Activated CD4-positive, alpha-beta memory T cell treated with anti-CD3 and anti-CD28 coated beads, Interleukin-2, amount 10 ng/mL, durations not matched to agents 7 days and 5 days (primary cell): ENCODE measurements at places on chromosomes 16 and 17.

GRCh38 chr17:1074886-1075605, 78.1 kb downstream of the TIMM22 start:
- DNase-seq: no peak

DNA sequence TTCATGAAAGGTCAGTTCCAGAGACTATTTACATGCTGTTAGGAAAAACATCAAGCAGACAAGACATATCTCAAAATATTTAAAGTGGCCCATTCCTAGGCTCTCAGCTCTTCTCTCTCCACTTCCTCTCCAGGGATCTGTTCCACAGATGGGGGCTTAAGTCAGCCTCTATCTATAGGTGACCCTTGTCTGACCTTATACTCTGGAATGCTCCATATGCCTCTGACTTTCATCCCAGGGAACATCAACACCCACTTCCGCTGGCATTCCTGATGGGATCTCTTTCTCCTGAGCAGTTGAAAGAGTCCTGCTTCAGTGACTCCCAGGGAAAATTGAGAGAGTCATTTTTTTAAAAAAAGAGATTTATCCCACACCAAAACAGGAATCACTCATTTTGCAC, 11.5 kb upstream of the WIPI1 start:
- DNase-seq: no peak

- DNase-seq: peak; percentile 36
Observed at GRCh38 chr16:87463722-87464690, 28.8 kb downstream of the ZCCHC14 start.

DNA sequence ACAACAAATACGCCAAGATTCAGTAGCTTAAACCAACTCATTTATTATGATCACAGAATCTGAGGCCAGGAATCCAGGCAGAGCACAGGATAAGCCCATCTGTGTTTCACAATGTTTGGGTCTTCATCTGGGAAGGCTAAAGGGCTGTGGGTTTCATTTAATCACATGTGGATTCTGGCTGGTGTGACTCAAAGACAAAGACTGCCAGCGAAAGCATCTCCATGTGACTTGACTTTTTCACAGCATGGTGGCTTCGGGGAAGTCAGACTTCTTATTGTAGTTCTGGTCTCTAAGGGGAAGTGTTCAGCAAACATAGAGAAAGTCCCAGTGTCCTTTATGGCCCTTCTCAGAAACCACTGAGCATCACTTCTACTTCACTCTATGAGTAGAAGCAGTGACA, 1014.4 kb upstream of the GOT2 start:
- no peak for DNase-seq

DNA sequence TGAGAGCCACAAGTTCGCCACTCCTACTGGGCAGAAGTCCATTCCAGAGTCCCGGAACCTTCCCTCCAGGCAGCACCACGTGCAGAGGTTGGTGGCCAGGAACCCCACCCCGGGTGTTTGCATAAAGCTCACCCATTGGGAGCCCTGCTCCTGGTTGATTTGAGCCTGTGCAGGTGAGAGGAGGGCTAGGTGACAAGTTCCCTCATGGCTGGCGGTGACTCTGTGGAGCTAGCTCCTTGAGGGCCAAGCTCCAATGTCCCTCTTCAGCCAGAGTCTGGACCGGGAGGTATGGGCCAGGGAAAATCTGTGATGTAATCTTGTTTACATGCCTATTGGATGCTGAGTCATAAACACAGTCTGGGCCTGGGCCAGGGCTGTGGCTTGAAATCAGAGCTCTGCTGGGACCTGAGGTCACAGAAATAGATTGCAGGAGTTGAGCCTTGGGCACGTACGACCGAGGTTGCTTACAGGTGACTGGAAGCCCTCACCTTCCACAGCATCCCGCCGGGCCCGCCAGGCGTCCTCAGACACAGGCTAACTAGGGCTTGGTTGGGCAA, 118.9 kb downstream of the AATF start:
- no peak for DNase-seq

GRCh38 chr17:42456223-42457106, 2.2 kb upstream of the ATP6V0A1 start:
- no peak for DNase-seq

DNA sequence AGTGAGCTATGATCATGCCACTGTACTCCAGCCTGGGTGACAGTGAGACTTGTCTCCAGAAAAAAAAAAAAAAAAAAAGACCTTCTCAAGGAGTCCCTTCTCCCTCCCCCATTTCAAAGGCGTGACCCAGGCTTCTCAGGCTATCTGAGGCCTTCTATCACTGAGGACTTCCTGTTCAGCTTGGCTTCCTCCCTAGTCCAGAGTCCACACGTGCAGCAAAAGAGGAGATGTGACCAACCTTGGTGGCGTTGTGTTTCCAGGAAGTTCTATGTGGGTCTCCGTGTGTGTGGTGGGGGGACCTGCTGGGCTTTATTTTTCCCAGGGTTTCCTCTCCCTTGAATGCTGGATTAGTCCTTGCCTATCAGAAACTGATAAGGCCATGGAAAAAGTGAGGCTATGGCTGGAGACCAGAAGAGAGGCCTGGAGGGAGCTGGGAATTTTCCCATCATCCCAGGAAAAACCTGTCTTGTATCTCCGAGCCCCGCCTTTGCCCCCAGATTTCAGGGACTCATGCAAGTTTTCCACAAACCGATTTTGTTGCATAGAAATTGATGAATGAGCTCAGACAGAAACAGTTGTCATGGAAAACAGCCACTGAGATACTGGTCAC, 148.1 kb downstream of the SALL1 start:
- no peak for DNase-seq

- DNase-seq: no peak
Observed at GRCh38 chr16:84477661-84478060, 26.8 kb downstream of the MEAK7 start.

DNA sequence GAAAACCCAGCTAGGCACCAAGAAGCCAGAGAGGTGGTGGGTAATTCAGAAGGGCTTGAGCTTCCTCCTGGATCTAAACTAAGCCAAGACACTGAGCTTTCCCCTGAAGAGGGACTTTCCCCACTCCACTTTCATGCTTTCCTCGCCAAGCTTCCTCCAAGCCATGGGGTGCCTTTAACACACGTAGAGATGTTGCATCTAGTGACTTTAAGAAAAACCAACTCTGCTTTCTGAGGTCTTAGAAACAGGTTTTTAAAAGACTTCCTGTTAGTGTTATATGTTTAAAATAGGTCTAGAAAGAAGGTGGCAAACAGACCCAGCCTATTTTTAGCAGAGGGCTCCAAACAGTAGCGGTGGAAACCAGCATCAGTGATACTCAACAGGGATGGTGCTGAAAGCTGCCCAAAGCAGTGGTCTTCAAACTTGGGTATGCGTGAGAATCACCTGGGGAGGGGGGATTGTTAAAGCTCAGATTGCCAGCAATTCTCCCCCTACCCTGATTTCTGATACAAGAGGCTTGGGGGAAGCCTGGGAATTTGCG, 585.6 kb downstream of the CDH13 start:
- DNase-seq: no peak

- no peak for DNase-seq
Observed at GRCh38 chr16:24555346-24555872, 16.0 kb downstream of the RBBP6 start.

DNA sequence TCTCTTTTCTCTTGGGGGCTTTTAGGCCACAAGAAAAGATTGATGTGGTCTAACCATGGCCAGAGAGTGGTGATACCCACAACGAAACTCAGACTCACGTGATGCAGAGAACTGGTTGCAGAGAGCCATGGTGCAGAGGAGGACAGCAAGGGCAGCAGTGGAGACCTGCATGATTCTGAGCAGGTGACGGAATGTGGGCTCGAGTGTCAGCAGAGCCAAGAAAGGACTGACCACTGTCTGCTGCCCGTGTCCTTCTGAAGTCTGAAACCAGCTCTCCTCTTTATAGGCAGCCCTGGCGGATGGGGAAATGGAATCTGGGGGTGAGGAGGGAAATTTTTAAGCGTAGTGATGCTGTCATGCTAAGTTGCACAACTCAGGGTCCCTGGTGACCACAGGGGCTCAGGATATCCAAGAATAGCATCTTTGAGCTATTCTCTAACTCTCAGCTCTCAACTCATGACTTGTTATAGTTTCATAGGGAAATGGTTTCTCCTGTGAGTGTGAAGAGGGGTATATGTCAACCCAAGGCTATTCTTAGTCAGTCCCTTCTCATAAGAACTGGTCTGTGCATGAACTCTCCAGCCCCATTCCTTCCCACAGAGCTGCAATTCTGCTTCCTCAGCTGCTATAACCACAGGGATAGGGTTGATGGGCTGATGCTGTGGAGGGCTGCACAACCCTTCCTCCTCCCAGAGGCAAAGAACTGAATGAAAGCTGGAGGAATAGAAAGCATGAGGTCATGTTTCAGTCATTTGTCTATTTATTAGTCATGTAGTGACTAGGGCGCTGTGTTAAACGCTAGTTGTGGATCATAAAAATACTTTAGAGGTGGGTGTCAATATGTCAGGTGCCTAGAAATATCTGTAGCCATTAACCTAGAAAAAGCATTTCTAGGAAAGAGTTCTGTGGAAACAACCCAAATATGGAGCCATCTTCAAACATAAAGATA, at the start of gene CCL3:
Gene CCL3, minus strand, starts transcription at position 256 of the 949 bp plus-strand sequence. Its CDS starts 85 bp downstream, at position 171.
- peak; percentile 47 for DNase-seq

DNA sequence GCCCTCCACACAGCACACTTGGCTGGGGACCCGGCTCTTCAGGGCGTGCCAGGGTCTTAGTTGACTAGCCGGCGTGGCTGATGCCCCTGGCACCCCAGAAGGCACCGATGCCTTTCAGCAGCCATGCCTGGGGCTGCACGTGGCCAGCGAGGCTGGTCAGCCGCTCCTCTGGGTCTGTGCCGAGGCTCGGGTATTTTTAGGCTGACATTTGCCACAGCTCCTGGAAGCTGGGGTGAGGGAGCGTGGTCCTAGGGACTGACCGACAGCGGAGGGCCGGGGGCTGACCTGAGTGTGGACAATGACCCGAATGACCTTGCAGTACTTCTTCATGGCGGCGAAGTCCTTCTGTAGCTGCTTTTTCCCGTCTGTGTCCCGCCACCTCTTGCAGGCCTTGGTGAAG, 3.9 kb downstream of the RPL3L start:
- DNase-seq: no peak

- DNase-seq: no peak
Observed at GRCh38 chr16:60271025-60271771, 1537.1 kb upstream of the GOT2 start.

DNA sequence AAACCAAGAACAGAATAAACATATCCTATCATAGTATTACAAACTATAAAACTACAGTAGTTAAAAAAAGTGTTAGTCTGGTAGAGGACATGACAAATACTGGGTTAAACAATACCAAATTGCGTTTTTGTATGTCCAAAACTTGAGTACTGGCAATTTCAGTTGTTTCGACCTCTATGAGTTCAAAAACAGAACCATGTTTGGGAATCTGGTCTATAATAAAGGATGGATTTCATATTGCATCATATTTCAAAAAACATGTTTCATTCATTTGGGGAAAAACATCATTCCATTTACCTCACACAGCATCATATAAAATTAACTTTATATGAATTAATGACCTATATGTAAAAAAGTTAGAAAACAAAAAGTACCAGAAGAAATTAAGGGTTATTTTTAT, 81.8 kb downstream of the TRIM37 start:
- no peak for DNase-seq

- peak; percentile 41 for DNase-seq
Observed at GRCh38 chr17:74566132-74566753, 1.1 kb downstream of the CD300H start.

DNA sequence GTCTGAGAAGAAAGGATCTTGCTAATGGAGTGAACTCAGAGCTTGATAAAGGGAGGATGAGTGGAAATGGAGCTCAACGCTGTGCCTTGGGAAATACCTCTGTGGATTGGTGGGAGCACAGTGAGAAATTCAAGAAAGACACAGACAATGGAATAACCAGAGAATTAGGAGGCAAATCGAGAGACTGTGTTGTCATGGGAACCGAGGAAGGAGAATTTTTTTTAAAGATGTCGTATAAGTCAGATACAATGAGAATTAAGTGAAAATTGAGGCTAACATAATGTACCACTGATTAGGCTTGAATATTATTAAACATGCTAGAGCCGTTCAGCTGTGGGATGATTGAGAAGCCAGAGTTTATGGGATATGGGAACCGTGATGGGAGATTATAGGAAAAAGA, 134.2 kb downstream of the PRKCA start:
- DNase-seq: no peak

- DNase-seq: no peak
Observed at GRCh38 chr16:3487521-3488410, 7.5 kb downstream of the C16orf90 start.

DNA sequence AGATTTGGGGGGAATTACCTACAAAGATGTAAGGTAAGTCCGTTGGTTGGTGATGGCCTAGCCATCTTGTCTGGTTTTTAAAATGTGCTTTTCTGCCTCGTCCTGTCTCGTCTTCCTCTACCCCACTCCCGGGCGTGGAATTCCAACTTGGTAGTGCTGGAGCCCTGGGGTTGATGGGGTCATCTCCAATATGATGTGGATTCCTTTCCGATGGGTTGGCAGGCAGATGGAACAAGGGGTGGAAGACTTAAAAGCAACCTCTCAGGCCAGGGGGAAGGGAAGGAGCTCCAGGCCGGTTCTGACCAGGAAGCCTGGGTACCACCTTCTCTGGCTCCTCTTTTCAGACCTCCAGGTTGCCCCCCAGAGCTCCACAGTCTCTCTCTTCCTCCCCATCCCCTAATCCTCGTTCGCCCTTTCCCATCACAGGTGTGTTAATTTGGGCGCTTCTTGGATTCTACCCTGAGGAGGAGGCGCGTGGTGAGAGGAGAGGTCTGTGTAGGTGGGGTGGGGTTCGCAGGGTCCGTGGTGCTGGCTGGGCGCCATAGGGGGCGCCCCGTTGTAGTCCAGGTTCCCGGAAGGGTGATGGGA, 5.1 kb upstream of the HOXB2 start:
- no peak for DNase-seq

DNA sequence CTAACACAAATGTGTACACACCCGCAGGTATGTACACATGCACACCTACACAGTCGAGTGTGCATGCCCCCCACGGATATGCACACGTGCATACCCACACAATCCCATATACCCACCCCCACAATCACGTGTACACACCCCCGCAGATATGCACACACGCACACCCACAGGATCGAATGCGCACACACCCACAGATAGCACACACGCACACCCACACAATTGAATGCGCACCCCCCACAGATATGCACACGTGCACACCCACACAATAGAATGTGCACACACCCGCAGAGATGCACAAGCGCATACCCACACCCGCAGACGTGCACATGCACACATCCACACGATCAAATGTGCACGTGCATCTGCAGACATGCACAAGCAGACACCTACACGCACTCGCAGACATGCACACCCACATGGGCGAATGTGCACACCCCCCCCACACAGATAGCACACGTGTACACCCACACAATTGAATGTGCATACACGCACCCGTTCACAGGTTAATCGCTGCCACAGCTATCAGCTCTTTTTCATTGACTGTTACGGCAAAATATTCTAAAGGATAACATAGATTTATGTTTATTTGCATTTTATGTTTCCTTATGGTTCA, 10.8 kb downstream of the ZNF750 start:
- DNase-seq: no peak

- no peak for DNase-seq
Observed at GRCh38 chr16:60329108-60329507, 1595.0 kb upstream of the GOT2 start.

- DNase-seq: no peak
Observed at GRCh38 chr17:52283872-52284271, 125.4 kb upstream of the CA10 start.
